Urinary bladder (tissue), 4 donors: ENCODE measurements at places on chromosomes 7 and 10.

DNA sequence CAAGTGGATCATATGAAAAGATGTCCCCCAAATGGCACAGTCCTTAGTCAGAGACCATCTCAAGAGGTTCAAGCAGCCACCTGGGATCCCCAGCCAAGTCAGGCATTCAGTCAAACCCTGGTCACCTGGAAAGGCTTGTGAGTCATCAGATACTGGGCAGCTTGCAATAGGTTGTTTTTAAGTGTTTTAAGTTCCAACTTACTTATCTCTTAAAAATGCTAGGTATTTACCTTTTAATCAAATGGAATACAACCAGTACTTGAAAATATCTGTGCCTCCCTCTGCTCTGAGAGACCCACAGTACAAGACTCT, 262.2 kb downstream of the WDR11 start:
- DNase-seq = no peak

DNA sequence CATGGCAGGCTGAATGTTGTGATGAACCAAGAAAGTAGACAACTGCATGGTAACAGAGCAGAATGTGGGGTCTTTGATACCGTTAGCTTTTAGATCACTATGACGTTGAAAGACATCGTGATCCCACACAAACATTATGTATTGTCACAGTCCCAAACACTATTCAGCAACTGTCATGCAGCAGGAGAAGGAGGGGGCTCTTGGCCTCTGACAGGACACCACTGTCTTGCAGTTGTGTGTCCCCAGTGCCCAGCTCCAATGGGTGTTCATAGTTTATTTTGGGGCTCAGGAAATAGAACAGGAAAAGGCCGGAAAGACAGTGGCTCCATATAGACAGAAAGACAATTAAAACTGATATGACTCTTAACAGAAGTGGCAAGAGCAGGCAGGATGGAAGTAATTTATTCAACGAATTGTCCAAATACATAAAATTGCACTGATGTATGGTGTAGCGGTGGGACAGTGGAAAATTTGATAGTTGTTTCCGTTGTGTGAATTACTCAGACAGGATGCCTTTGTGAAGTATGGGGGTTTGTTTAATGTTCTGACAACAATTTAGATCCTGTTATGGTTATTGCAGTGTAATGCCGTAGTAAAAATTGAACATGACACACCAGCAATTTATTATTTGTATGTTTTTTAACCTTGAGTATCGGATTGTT, 292.0 kb downstream of the LRMDA start:
- no peak for DNase-seq

DNA sequence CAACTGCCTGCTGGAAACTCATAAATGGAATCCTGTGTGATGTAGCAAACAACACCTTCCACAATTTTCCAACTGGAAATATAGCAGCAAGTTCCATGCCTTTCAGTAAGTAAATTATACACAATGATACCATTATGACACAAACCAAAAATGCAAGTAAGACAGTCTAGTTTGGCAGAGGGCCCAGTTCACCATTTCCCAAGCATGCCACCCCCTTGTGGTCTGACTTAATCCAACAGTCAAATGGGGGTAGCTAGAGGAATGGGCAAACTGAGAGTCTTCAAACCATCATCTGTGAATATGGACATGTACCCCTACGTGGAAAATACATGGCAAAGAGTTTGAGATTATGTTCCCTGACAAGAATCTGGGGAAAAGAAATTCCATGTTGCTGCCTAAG, 137.6 kb upstream of the VWC2 start:
- DNase-seq = no peak

DNA sequence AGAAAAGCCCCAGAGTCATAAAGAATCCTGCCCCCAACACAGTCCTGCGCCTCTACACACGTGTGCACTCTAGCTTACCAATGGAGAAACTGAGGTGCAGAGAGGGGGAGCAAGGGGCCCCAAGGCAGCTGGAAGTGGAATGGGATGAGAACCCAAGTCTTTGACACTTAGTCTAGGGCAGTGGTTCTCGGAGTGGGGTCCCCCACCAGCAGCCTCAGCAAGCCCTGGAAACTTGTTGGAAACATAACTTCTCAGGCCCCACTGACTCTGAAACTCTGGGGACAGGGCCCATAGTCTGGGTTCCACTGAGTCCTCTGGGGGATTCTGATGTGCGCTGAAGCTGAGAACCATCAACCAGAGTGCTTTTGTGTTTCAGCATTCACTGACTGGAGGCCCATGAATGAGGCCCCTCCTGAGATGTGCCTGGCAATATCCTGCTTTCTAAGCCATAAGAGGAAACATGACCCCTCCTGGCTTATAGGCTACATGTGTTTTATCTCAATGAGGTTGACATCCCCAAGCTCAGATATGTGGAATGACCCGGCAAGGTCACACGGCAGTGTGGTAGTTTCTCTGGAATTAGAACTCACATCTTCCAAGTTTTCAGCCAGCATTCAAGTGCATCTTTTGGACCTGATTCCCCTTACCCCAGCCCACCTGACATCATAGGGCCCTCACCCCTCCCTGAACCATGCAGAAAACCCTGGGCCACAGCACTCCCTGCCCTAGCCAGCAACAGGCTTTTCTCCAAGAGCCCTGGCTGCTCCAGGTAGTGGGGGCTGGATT, 147.3 kb upstream of the PCBD1 start:
- peak; percentile 8 for DNase-seq

GRCh38 chr10:126387931-126388911, at the start of gene ADAM12:
TSS of gene ADAM12 (minus strand) at chr10:126388477. CDS start at chr10:126388145, 332 bp downstream.
- no peak for DNase-seq

DNA sequence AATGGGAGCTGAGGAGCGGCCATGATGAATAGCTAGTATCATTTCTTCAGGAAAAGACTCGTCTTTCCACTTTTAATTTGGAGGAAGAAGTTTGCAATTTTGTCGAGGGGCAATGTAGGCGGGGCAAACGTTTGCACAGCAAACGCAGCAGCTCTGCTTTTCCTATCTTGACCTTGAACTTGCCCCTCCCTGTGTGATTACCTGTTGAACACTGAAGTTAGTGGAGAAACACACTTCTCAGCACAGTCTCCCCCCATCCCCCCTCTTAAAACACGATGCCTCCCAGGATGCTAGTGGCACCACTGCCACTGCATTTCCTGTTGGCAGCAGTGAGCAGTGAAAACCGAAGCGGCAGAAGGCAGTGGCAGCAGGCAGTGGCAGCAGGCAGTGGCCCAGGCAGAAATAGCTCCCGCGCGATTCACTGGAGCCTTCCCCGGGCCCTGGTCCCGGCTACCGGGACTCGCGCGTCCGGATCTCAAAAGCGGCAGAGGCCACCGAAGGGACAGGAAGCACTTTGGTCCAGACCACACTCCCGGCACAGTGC, at the start of gene EPDR1:
Gene EPDR1, plus strand, starts transcription at position 336 of the 544 bp plus-strand sequence. CDS start 300 bp downstream, outside the sequence.
- no peak for DNase-seq

DNA sequence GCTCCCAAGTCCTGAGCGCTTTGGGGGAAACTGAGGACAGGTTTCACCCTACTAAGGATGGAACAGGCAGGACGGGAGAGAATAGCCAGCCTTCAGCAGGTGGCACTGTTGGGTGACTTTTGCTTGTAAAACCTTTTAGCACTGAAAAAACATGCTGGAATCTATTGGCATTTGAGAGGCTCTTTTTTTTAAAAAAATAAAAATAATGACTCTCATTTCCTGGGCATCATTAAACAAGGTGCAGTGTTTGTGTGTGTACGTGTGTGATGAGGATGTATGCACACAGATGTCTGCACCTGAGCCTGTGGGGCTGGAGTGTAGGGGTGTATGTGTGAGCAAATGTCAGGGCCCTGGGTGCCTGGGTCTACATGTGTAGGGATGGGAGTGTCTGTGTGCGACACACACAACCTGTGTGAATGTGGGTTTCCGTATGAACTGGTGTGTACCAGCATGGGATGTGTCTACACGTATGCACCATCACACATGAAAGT, 177.9 kb downstream of the RPS24 start:
- DNase-seq = no peak

DNA sequence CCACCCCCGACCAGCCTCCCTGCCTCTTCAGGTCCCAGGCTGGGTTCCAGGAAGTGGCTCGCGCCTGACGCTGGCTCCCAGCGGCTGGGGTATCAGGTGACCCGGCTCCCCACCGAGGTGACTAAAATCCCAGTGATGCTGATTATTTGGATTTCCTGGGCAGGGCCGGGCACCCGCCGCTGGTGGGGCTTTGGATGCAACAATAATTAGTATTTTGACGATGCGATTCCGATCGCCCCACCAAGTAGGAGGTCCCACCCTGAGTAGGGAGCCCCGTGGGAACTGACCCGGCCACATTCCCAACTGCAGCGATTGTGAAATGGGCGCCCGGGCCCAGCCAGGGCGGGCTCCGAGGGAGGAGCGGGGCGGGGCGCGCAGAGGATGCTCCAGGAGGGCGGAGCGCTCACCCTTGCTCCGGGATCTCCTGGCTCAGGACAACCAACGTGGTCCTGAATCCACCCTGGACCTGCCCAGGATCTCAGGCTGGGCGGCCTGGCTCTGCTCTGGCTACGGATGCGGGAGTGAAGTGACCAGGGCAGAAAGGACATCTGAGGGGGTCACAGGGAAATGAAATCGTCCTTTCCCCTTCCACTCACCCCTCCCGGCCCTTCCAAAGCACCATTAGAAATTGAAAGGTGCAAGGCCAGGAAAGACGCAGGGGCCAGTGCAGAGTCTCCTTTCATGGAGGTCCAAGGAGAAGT, 32.6 kb downstream of the DUSP5 start:
- no peak for DNase-seq

DNA sequence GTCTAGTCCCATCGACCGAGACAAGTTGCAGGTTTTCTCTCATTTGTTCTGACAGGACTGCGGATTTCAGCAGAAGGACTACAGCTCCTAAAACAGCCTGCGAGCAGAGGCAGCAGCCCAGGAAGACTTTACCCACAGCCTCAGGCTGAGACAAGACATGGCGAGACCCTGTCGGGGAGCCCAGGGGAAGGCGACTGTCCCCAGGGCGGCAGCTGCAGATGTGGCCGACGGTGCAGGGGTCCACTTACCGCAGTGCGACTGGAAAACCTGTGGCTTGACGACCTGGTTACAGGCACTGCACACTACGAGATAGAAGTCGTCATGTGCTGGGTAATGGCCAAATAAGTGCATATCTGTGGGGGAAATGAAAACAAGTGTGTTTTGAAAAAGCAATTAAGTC, 88.0 kb downstream of the ATXN7L1 start:
- no peak for DNase-seq

- no peak for DNase-seq
Measured at GRCh38 chr10:103931603-103932002, 13.6 kb upstream of the STN1 start.

GRCh38 chr7:151690606-151691005, 170.9 kb upstream of the RHEB start:
- DNase-seq = no peak

GRCh38 chr10:105328503-105329133, 687.5 kb downstream of the SORCS3 start:
- DNase-seq = peak; percentile 76

GRCh38 chr7:95473276-95473985, 12.3 kb upstream of the ASB4 start:
- DNase-seq = no peak

- DNase-seq = no peak
Measured at GRCh38 chr10:92131275-92131820, 159.5 kb downstream of the CPEB3 start.

DNA sequence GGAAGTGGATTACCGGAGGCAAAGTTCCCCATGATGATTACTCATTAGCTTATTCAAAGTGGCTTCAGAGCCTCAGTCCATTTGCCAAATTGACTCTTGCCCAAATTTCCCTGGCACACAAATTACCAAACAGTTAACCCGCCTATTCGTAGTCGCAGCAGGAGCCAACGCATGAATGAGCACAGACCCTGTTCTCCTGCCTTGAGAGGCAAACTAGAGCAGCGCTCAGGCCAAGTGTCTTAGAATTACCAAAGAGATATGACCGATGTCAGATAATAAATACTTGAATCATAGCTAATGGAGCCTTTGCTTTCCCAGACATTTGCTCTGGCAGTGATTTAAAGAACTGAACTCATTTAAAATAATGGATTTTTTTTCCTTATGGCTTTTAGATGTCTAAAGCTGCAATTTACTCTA, 64.9 kb downstream of the CTTNBP2 start:
- no peak for DNase-seq

DNA sequence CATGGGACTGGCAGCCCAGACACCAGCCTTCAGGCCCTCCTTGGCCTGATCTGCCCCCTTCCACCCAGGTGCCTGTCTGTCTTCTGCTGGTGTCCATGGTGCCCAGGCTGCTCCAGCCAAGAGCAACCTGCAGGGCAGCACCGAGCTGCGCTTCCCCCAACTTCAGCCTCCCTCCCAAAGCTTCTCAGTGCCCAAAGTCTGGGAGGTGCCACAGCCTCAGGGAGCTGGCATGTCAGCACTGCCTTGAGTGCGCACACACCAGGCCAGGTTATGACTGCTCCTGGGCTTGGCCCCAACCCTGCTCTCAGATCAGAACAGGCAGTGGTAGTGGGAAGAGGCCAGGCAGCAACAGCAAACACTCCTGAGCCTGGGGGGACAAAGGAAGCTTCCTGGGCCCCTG, 304.6 kb upstream of the NRG3 start:
- DNase-seq = no peak

GRCh38 chr10:102878629-102879028, 9.4 kb downstream of the AS3MT start:
- DNase-seq = no peak

DNA sequence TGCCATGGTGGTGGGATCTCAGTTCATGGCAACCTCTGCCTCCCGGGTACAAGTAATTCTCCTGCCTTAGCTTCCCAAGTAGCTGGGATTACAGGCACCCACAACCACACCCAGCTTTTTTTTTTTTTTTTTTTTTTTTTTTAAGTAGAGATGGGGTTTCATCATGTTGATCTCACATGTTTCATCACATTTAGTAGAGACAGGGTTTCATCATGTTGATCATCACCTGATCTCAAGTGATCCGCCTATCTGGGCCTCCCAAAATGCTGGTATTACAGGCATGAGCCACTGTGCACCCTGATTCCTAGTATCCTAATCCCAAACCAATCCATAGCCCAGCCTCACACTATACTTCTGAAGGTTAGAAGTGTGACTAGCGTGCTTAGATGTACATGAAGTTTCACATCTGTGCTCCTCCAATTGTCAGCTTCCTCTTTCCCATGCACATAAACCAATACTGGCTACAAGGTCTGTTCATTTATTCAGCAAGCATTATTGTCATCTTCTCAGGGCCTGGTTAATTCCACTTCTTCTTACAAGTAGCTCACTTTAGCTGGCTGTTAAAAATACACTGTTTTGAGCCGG, 6.8 kb upstream of the NAT16 start:
- no peak for DNase-seq

DNA sequence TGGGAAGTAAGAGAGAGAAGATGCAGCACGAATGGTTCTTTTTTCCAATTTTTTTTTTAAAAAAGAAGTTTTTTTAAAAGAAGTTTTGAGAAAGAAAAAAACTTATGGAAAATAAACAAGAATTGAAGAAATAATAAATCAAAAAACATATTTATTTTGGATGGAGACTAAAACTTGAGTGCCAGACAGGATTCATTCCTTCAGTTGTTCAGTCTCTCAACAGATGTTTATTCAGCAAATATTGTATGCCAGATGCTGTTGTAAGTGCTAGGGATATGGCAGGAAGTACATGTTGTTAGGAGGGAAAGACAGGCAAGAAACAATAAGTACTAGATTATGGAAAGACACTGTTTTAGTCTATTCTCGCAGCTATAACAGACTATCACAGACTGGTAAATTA, 750.7 kb upstream of the PHF14 start:
- no peak for DNase-seq

GRCh38 chr7:131110297-131111080, 217.2 kb upstream of the MKLN1 start:
- no peak for DNase-seq

GRCh38 chr10:74381291-74381853, 230.4 kb downstream of the ADK start:
- DNase-seq = no peak
